ENCODE measurements at places on chromosomes 7 and 10.

DNA sequence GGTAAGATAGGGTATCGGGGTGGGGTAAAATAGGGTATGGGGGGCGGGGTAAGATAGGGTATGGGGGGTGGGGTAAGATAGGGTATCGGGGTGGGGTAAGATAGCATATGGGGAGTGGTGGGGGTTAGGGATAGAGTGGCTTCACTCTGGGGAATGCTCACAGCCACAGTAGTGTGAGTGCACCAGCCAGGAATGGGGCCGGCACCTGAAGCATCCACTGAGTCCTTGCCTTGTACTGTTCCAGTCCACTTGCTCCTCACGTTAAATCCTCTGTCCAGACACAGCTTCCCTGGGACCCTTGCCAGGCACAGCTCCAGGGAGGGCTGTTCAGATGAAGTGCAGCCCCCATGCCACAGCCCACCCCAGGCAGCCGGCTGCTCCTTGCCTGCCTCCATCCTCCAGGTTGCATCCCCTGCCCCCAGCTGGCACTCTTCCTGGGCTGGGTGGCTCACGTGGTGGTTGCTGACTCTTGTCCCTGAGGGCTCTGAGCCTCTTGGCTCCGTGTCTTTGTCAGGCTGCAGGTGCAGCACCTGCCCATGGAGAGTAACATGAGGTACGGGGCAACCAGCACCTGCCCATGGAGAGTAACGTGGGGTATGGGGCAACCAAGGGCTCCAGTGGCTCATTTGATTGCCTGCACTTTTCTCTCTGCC, 268.4 kb downstream of the TCERG1L start:
- no peak for DNase-seq

- no peak for DNase-seq
These were observed 31.4 kb upstream of the KMT2C start for GRCh38 chr7:152467225-152467624.

DNA sequence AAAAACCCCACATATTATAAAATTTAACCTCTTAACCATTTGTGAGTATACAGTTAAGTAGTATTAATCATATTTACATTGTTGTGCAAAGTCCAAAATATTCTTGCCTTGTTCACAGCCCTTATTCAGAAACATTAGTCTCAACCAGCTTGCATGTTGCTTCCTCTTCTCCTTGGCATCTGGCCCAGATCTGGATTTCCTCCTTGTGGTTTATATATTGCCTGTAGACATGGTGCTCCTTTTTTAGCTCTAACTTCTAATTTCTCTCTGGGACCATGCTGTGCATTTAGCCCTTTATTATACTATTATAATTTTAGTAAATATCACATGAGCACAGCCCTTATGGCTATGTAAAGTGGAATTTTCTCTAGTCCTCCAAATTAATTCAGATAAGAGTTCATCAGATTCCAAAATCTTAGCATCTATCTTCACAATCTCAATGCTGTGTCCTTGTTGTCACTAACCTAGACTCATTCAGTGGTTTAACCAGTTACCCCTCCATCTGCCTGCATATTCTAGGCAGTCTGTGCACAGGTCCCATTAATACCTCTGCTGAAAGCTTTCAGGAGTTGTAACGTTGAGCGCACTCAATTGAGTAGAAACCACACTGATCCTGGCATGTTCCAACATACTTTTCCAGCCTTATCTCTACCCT, 7.9 kb downstream of the CPED1 start:
- no peak for DNase-seq

GRCh38 chr7:19410106-19410505, 264.9 kb upstream of the FERD3L start:
- no peak for DNase-seq

DNA sequence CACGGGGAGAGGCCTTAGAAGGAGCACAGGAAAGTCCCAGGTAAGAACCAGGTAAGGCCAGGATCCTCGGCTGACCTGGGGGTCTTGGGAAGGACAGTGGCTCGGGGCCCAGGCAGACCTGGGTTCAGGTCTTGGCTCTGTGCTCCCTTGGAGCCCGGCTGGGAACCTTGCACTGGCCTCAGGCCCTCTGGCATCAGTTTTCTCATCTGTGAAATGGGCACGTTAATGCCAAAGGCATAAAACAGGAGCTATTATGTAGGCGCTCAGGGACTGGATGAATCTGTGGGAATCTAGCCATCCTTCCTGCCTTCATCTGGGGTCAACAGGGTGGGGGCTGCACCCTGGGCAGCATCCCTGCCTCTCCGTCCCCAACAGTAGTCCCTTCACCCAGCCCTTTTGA, 8.3 kb upstream of the SLC29A4 start:
- no peak for DNase-seq

GRCh38 chr7:44936322-44936721, 42.5 kb downstream of the MYO1G start:
- DNase-seq, result no peak

- DNase-seq, result no peak
These were observed 6.3 kb downstream of the TRPV5 start for GRCh38 chr7:142927085-142927745.

- DNase-seq, result no peak
These were observed 68.5 kb downstream of the MAP3K8 start for GRCh38 chr10:30502266-30503060.

DNA sequence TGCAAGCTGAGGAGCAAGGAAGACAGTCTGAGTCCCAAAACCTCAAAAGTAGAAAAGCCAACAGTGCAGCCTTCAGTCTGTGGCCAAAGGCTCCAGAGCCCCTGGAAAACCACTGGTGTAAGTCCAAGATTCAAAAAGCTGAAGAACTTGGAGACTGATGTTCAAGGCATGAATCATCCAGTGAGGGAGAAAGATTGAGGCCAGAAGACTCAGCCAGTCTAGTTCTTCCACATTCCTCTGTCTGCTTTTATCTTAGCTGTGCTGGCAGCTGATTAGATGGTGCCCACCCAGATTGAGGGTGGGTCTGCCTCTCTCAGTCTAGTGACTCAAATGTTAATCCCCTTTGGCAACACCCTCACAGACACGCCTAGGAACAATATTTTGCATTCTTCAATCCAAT, 20.1 kb upstream of the MDFIC start:
- no peak for DNase-seq

Measured in stimulated activated CD8-positive, alpha-beta memory T cell treated with anti-CD3 and anti-CD28 coated beads, Interleukin-7, amount 100 ng/mL, for 1 hour (primary cell).